ENCODE measurements at places on chromosomes 7 and 10. TPM values are rescaled to one million over a fixed set of nuclear protein-coding genes. Genes with fewer than 3 reads are reported as not detected.

Gene ATOH7
- total RNA-seq = 1.4 TPM

Gene DENND2A
- 16.4 TPM for total RNA-seq

Gene GIMAP6
- total RNA-seq = 5.5 TPM

Gene UFSP1
- 2.5 TPM for total RNA-seq

DNA sequence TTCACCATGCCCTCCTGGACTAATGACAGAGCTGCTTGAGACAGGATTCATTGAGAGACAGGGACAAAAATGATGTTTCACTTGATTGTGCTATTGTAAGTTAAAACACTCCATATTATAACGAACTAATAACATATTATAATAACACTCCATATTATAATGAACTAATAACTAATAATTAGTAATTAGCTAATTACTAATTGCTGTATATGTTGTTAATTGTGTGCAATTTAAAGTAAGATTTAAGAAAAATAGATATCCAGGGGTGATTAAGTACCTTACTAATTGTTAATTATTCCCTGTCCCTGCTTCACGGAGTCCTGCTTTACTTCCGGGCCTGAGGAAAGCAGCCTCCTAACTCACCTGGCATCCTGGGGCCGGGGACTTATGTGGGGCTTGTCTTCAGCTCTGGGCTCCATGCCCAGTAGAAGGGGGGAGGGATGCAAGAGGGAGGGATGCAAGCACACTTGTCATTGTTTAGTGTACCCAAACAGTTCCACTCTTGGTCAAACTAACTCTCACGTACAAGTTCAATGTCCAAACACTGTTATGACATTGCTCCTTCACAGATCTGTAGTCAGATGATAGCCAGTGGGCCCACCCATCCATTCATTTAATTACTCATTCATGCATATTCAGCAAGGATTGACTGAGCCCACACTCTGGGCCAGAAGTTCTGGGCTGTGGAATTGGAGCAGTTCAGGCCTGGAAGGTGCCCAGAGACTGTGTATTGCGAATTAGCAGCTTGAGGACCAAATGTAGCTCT, 53.8 kb downstream of the COL13A1 start:
- DNase-seq = peak; percentile 9

- no peak for DNase-seq
Measured at GRCh38 chr7:150330211-150330885, 7.0 kb upstream of the ACTR3C start.

DNA sequence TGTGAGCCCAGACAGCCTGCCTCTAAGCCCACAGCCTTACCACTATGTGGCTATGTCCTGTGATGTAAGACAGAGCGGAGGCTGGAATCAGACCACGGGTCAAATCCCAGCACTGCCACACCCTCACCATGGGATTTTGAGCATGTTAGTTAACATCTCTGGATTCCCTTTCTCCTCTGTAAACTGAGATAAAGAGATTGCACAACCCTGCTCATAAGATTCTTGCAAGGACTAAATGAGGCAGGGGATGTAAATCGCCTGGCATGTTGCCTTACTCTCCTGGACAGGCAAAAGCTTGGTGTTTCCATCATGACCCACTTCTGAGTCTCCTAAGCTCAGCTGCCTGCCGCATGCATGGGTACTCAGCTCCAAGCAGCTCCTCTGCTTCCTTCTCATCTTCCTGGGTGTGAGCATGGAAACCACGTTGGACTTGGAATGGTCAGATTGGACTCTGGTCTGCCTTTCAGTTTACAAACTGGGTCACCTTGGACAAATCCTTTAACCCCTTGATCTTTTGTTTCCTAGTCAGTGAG, 41.3 kb upstream of the MTURN start:
- no peak for DNase-seq

- no peak for DNase-seq
Measured at GRCh38 chr10:104059364-104059763, 26.3 kb downstream of the COL17A1 start.
